ENCODE measurements at places on chromosomes 3 and 15.

GRCh38 chr15:77702211-77702957 is 69.7 kb upstream of the LINGO1 start:
- peak; percentile 87 for DNase-seq

DNA sequence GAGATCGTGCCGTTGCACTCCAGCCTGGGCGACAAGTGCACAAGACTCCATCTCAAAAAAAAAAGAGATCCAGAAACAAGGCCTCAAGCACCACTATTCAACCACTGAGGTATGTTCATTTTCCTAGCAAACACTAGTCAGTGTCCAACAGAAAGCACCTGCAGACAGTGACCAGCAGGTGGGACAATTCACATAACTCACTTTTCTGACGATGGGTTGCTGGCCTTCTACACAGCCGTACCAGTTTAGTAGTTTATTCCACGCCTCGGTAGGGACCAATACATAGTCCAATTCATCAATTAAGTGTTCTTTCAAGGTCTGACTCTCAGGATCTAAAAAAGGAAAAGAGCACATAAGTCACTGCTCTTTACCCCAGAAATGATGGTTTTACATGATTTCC is 12.4 kb downstream of the USP4 start:
- DNase-seq = no peak

- peak; percentile 77 for DNase-seq
These were observed 24.9 kb upstream of the THRB start for GRCh38 chr3:24519368-24520100.

DNA sequence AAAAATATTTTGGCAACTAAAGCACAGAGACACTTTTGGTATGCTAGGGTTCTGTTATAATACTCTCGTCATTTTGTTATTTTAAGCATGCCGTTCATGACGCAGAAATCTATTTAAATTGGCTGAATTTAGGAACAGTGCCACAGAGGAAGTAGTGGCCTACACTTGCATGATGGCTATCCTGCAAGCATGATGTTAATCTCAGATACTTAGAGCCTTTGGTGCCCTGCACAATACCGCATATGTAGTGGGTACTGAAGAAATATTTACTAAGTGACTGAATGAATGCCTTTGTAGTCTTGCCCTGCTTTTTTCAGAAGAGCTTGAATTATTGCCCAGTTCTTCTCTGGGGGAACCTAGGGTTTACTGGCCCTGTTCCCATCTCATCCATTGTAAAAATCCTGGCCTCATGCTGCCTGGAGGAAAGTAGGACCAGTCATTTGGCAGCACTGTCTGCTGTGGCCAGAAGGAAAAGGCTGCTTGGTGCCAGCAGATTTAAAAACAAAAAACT is 79.0 kb downstream of the SERPINI1 start:
- no peak for DNase-seq

DNA sequence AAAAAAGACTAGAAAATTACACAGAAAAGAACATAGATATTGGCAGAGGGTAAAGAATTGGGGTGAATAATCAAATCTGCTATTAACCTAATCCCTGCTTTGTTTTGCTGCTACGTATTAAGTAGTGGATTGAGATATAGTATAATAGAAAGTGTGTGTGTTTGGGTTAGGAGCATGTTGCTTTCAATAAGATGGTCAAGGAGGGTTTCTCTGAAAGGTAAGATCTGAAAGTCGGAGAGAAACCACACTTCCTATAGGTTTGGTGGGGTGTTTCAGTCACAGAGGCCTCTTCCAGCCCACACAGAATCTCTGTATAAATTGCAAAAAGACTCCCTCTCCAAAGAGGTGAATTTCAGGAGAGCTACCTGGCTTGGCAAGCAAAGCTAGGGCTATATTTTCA is 345.7 kb upstream of the SATB1 start:
- no peak for DNase-seq

GRCh38 chr3:2862366-2862765 is 247.8 kb downstream of the IL5RA start:
- no peak for DNase-seq

GRCh38 chr3:58609990-58610389 is 32.8 kb upstream of the FAM107A start:
- no peak for DNase-seq

DNA sequence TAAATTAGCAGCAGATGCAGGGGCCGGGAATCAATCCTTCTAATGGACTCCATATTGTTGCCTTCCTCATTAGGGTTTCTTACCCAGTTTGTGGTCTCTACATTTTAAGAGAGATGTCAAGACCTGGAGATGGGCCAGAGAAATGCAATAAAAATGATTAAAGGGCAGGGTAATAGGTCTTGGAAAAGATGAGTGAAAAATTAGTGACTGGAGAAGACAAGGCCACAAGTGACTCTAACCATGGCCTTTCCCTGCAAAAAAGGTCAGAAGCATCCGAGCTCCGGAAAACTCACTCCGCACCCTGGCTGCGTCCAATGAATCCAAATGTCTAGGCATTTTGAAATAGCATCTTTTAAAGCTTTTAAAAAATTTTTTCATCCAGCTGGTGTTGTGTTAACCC is 152.8 kb downstream of the ARRDC4 start:
- DNase-seq = no peak

DNA sequence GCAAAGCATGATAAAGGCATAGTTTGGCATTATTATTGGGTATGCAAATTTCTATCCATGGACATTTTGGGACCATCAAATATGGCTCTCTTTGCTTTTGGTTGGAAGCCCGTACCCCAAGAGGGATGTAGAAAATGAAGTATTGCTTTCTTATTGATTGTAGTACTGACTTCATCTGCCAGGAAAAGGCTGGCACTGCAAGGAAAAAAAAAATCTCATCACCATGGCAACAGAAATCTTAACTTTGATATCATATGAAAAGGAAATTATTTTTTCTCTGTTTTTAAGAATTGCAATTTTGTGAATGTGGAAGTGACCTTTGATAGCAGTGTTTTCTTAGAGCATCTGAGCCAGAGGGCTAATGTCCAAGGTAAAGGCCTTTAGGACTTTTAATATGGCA is 151.7 kb downstream of the TMEM108 start:
- no peak for DNase-seq

GRCh38 chr3:56145410-56145809 is 322.9 kb downstream of the ERC2 start:
- no peak for DNase-seq

DNA sequence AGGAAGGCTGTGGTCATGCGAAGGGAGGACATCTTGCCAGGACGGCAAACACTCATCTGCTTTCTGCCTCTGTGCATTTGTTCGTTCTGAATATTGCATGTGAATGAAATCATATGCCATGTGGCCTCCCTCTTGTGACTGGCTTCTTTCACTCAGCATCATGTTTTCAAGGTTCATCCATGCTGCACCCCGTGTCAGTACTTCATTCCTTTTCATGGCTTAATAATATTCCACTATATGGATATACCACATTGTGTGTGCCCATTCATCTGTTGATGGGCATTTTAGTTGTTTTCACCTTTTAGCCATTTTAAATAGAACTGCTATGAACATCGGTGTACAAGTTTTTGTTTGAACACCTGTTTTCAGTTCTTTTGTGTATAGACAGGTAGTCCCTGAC is 118.7 kb downstream of the GABRG3 start:
- DNase-seq = no peak

GRCh38 chr15:81270781-81271491 is 53.0 kb downstream of the STARD5 start:
- no peak for DNase-seq

GRCh38 chr3:115651087-115651486 is 27.8 kb downstream of the GAP43 start:
- no peak for DNase-seq

DNA sequence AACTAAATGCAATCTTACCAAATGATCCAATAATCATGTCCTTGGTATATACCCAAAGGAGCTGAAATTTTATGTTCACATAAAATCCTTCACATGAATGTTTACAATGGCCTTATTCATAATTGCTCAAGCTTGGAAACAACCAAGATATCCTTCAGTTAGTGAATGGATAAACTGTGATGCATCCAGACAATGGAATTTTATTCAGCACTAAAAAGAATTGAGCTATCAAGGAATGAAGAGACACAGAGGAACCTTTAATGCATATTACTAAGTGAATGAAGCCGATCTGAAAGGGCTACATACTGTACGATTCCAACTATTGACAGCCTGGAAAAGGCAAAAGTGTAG is 168.4 kb downstream of the PDE8A start:
- DNase-seq = no peak

DNA sequence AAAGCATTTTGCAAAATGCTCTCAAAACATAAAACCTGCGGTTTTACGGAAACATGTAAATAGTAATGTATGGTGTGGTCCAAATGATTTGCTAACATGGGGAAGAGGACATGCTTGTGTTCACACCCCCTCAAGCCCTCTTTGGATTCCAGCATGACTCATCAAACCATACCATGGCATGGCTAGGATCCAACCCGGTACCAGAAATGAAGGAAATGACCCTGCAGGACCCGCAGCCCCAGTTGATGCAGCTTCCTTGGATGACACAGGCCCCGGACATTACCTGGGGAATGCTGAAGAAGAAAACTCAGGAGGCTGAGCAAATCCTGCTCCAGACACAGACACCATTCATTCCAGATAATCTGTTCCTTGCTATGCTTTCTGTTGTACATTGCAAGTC is 222.9 kb downstream of the DTWD1 start:
- DNase-seq = no peak

GRCh38 chr3:16447135-16447534 is 66.4 kb downstream of the RFTN1 start:
- DNase-seq = no peak

Measured in H9 (cell line).